ENCODE measurements at places on chromosomes 16 and 17. TPM values are rescaled to one million over a fixed set of nuclear protein-coding genes. Genes with fewer than 3 reads are reported as not detected.

The APPBP2 gene
- 18.3 TPM for total RNA-seq

The DHX58 gene
- 2.5 TPM for total RNA-seq

The HOXB1 gene
- total RNA-seq, result not detected

The IRX3 gene
- total RNA-seq, result 42.4 TPM

The NFAT5 gene
- total RNA-seq, result 13.9 TPM

- DNase-seq, result no peak
Measured at GRCh38 chr17:82920150-82920549, 80.3 kb upstream of the ZNF750 start.

- DNase-seq, result no peak
Measured at GRCh38 chr17:73205459-73205961, 12.7 kb downstream of the COG1 start.

DNA sequence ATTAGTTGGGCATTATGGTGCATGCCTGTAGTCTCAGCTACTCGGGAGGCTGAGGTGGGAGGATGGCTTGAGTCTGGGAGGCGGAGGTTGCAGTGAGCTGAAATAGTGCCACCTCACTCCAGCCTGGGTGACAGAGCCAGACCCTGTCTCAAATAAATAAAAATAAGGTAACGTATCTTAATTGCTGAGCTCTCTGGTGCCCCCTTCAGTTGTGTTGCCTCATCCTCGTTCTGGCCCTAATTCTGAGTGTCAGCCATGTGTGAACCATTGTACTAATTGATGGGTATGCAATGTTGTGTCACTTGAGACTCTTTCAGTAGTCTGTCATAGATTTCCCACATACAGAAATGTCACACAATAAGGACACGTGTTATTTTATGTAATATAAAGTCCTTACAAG is 363.1 kb upstream of the RBFOX1 start:
- no peak for DNase-seq

- DNase-seq, result no peak
Measured at GRCh38 chr17:44820631-44821212, 9.4 kb downstream of the GJC1 start.

GRCh38 chr17:6430769-6431168 is 4.2 kb downstream of the AIPL1 start:
- DNase-seq, result no peak

- DNase-seq, result peak; percentile 80
Measured at GRCh38 chr17:16407911-16408588, 7.3 kb upstream of the TRPV2 start.

DNA sequence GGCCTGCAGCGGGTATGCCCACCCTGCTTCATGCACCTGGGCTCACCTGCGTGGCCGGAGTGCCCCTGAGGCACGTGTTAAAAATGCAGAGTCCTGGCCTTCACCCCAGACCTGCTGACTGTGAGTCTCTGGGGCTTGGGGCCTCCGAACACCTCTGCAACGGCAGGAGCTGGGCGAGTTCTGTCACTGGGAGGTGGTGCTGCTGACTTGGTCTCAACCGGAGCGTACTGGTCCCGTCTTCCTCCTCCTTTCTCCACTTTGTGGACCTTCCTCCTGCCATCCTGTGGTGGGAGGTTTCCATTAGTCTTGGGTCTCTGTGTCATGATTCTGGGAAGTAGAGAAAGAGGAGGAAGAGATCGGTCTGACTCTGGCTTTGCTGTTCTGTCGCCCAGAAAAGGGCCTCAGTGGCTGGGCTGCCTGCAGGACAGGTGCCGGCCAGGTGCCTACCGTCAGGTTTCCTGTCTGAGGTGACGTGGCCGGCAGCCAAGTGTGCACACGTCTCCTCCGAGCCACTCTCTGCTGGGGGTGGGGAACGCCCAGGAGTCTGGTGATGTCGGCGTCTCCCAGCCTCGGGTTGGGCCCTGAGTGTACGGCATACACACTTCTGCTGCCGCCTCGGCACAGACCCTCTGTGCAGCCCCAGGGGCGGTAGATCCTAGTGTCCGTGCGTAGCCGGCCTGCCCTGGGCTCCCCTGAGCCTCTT is 6.9 kb downstream of the TSC2 start:
- no peak for DNase-seq

DNA sequence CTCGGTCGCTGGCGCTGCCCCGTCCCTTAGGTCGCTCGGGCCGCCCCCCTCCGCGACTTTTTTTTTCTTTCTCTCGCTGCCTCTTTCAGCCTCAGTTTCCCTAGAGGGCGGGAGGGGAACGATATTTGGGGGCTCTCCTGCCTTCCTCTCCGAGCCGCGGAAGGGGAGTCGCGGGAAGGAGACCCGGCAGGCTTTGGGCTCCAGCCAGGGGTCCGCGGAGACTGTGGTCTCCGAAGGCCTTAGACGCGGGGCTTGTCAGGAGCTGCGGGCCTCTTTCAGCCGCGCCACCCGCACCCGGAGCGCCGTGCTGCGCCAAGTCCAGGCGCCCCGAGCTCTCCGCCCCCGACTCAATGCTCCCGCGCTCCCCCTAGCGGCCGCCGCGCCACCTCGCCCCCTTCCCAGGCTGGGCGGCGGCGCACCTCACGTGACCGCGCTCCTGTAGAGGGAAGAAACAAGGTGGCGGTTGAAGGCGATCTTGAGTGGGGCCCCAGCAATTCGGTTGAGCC is at the start of gene LRRC37B:
LRRC37B (plus strand) TSS at position 427 of the 506 bp plus-strand sequence. CDS start 14,010 bp downstream, outside the sequence.
- DNase-seq, result peak; percentile 94

DNA sequence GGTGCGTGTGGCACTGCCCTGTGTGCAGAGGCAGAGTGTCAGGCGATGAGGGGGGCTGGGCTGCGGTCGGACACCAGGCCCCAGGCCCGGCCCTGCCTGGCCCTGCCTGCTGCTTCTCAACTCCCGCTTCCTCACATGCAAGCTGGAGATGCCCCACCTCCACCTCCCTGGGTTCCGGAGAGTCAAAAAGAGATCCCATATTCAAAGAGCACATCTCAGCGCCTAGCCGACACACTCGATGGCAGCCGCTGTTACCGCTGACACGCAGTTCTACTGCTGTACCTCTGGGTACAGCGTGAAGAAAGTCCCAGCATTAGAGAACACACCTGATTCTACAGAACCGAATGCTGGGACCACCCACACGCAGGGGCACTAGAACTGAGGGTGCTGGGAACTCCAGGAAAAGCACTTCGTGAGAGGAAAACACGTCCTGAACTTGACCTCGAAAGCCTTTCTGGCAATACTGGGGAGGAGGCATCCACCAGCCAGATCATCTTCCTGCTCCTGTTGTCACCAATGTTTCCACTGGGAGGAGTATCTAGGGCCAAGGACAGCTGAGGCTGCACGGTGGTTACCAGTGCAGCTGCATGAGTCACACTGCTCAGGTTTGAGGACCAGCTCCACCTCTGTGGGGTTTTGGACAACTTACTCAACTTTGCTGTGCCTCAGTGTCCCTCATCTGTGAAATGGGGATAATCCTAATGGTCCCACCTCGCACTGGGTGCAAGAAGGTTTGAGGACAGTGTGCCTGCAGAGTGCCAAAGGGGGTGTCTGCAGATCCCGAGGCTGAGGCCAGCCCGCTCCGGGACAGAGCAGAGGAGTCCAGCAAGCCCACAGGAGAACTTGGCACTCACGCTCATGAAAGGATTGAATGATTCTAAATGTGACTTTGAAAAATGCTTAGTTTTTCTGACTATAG is 100.4 kb upstream of the DNAH17 start:
- no peak for DNase-seq

DNA sequence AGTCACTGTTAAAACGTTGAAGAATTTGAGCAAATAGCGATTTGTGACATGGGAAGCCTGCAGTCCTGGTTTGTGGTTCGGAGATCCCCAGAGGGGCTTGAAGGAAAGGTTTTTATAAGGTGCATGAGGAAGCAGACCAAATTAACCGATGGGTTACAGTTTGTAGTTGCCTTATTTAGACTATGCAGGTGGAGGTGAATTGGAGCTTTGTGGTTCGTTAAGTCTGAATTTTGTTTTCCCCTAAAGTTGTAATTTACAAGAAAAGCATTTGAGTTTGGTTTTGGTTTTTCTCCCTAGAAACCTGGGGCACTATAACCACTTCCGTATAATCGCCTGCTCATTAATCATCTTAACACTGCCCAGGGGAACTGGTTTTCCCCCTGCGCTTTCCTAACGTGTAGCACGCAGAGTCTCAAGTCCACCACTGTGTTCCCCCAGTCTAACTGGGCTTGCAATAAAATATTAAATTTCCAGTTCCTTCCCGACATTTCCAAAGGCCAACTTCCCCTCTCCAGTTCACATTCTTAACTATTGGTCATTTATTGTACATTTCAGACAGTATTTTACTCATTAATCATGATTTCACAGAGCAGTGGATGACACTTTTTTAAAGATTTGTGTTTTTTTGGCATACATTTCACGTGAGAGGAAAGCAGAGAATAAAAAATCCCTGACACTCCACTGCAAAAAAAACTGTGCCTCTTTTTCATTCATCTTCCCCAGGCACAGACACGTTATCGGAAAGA is 932 bp downstream of the ZNF267 start:
- no peak for DNase-seq
